Thyroid gland (tissue), 4 donors: ENCODE measurements at places on chromosomes 2 and 18. TPM values are rescaled to one million over a fixed set of nuclear protein-coding genes. Genes with fewer than 3 reads are reported as not detected.

- no peak overlapping the region for H3K27ac ChIP-seq
- H3K4me1 ChIP-seq: no peaks in the 10 kb centered on the region
- DNase-seq: no peak
- H3K4me3 ChIP-seq: no peak overlapping the region
- H3K27me3 ChIP-seq: no peaks in the 10 kb centered on the region
These were observed 219.9 kb downstream of the SETBP1 start for GRCh38 chr18:44900627-44901026.

DNA sequence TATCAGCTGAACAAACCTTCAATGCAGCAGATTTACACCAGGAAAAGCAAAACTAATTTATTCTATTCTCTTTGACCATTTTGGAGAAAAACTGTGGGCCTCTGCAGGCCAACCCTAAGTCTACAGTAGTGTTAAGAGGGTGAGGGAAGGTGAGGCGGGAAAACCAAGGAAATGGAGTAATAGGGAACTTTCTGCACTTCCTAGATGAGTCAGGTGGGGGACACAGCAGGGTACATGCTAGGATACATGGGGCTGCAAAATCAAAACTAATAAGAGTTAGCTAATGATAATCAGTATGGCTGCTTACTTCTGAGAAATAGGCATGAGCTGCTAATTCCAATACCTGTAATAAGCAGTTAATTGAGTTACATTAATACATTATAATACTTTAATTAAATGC lies 66.0 kb upstream of the PGAP1 start:
- DNase-seq: no peak
- H3K27me3 ChIP-seq: no peaks in the 10 kb centered on the region
- H3K36me3 ChIP-seq: no peaks in the 10 kb centered on the region
- no peak overlapping the region for H3K4me3 ChIP-seq

DNA sequence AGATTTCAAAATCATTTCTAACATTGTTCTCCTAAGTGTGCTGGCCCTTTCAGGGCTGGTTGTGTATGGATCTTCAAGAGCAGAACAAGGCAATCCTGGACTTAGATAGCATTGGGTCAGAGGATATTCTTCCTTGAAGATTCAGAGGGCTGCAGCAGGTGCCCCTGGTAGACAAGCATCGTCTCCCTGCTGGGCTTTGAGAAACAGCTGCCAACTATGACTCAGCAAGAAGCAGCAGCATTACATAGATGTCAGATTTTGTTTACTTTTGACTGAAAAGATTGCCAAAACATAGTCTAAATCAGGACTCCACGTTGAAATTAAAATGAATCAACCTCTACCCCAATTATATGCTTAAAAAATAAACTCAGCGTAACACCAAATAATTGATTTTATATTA lies 618.8 kb downstream of the SOCS6 start:
- H3K4me3 ChIP-seq: no peak overlapping the region
- H3K4me1 ChIP-seq: no peaks in the 10 kb centered on the region
- no peaks in the 10 kb centered on the region for H3K36me3 ChIP-seq
- H3K27ac ChIP-seq: no peak overlapping the region
- H3K27me3 ChIP-seq: no peaks in the 10 kb centered on the region
- no peak for DNase-seq

- no peak overlapping the region for H3K4me3 ChIP-seq
- no peaks in the 10 kb centered on the region for H3K4me1 ChIP-seq
These were observed 1184.9 kb upstream of the CDH2 start for GRCh38 chr18:29361843-29362242.

GRCh38 chr2:235366807-235367206 lies 127.0 kb upstream of the AGAP1 start:
- no peaks in the 10 kb centered on the region for H3K27me3 ChIP-seq
- no peak overlapping the region for H3K4me3 ChIP-seq
- DNase-seq: no peak
- H3K36me3 ChIP-seq: no peaks in the 10 kb centered on the region

GRCh38 chr18:21456428-21457178 lies 143.9 kb downstream of the ESCO1 start:
- DNase-seq: no peak
- H3K27me3 ChIP-seq: no peaks in the 10 kb centered on the region
- no peak overlapping the region for H3K27ac ChIP-seq
- H3K36me3 ChIP-seq: no peaks in the 10 kb centered on the region

GRCh38 chr2:88831071-88831791 lies 139.8 kb downstream of the RPIA start:
- no peak overlapping the region for H3K4me3 ChIP-seq
- no peaks in the 10 kb centered on the region for H3K4me1 ChIP-seq
- H3K36me3 ChIP-seq: no peaks in the 10 kb centered on the region
- H3K27ac ChIP-seq: no peak overlapping the region
- no peak for DNase-seq

GRCh38 chr2:241943961-241944575 lies 74.5 kb downstream of the RTP5 start:
- H3K4me1 ChIP-seq: no peaks in the 10 kb centered on the region
- no peaks in the 10 kb centered on the region for H3K27me3 ChIP-seq
- no peaks in the 10 kb centered on the region for H3K36me3 ChIP-seq
- no peak overlapping the region for H3K27ac ChIP-seq
- H3K4me3 ChIP-seq: no peak overlapping the region

Gene NT5C1B
- total RNA-seq: not detected

Gene PDE1A
- 95.8 TPM for total RNA-seq
